ENCODE measurements at places on chromosomes 2 and 18.

DNA sequence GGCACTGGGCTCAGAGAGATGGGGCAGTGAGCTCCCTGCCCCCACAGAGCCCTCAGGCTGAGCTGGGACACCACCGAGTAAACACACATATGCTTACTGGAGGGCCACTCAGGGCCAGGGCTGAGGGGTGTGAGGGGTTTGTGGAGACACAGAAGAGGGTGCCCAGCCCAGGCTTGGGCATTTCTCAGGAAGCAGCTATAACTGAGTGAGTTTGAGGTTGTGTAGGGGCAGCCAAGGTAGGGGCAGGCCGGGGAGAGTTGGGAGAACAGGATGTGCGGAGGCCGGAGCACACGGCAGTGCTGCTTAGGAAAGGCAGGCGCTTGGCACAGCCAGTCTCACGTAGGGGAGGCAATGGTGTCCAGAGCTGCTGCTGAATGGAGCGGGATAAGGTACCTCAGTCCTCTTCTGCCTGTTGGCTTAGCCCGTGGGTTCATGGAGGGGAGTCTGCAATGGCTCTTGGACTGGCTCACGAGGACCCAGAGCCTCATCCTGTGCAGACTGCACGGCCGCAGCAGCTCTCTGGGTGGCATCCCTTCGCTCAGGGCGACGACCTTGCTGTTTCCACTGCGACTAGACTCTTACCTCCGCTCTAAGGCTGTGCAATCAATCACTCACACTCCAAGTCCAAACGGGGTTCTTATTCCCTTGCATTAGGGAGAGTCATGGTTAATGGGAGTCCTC, 466.1 kb upstream of the HS6ST1 start:
- DNase-seq: no peak

- DNase-seq: no peak
These were observed 139.4 kb downstream of the RNF152 start for GRCh38 chr18:61753373-61753772.

DNA sequence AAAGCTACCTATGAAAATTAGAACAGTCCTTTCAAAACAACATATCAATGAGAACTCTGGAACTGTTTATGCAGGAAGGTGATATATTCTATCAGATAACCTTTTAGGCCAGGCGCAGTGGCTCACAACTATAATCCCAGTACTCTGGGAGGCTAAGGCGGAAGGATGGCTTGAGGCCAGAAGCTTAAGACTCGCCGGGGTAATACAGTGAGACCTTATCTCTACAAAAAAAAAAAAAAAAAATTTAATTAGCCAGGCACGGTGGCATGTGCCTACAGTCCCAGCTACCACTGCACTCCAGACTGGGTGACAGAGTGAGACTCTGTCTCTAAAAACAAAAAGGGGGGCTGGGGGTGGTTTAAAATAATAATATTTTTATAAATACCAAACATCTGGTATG, 77.9 kb downstream of the OSBPL1A start:
- DNase-seq: no peak

DNA sequence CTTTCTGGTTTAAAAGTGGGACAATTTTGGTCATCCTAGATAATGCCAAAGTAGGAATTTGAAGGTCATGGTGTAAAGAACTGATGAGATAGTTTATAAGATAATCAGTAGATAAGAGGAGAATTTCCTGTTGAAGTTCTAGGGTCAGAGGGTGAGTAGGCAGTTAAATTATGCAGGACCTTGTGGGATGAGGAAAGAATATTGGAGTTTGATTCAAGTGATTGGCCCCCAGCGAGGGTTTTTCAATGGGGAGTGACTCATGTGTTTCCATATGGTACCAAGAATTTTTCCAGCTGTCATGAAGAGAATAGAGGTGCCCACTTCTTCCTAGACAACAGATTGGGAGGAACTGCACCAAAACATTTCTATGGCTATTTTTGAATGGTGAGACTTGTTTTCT, 940.2 kb upstream of the ZEB2 start:
- DNase-seq: no peak

GRCh38 chr18:48997985-48998831, 47.4 kb upstream of the SMAD7 start:
- DNase-seq: no peak

- no peak for DNase-seq
These were observed 463.5 kb upstream of the TRIB2 start for GRCh38 chr2:12253167-12253778.

DNA sequence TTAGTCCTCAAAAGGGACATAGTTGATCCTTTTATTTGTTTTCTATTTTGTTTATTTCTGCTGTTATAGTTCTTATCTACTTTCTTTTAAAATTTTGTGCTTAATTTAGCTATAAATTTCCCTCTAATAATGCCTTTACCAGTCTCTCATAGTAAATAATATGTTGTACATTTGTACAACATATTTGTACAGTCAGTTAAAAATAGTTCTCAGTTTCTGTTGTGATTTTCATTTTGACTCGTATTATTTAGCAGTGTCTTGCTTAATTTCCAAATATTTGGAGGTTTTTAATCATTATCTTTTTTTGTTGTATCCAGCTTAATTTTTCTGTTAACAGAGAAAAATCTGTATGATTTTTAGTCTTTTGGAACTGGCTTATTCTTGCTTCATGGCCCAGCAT, 443.6 kb upstream of the TRIB2 start:
- no peak for DNase-seq

- DNase-seq: no peak
These were observed 56.8 kb upstream of the DAPL1 start for GRCh38 chr2:158738363-158738762.

DNA sequence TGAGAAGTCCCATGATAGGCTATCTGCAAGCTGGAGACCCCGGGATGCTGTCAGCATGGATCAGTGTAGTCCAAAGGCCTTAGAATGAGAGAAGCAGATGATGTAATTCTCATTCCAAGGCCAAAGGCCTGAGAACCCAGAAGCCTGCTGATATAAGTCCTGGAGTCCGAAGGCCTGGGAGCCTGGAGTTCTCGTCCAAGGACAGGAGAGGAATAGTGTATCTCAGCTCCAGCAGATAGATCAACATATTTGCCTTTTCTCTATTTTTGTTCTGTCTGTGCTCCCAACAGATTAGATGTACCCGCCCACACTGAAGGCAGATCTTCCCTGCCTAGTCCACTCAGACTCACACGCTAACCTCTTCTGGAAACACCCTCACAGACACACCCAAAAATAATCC, 454.9 kb upstream of the CHAC2 start:
- no peak for DNase-seq

GRCh38 chr2:3246928-3247714, 130.5 kb downstream of the EIPR1 start:
- DNase-seq: no peak

- DNase-seq: no peak
These were observed 423.3 kb downstream of the SETBP1 start for GRCh38 chr18:45104049-45104395.

- no peak for DNase-seq
These were observed 38.2 kb upstream of the FAM136A start for GRCh38 chr2:70340075-70340474.
